Coronary artery (tissue), 2 donors: ENCODE measurements at places on chromosomes 1 and 21.

GRCh38 chr1:100869996-100870395 lies 24.6 kb downstream of the EXTL2 start:
- DNase-seq = no peak

- no peak for DNase-seq
Observed at GRCh38 chr1:30713311-30713710, 10.1 kb downstream of the MATN1 start.

DNA sequence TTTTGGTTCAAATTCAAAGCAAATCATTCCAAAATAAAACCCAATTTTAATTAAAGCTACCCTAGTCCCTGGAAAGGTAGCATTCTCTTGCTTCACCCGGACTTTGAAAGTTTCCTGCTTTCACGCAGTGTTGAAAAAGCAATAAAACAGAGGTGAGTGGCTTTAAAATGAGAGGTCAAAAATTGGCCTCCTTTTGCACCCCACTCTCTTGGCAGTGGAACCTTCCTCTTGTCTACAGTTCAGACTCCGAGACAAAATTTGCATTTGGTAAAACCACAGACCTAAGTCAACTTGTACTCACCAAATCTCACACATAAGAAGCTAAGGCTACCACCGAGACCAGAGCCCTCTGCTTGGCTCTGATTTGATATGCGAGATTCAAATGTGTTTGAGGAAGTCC lies 252.7 kb downstream of the TTLL7 start:
- DNase-seq = no peak

DNA sequence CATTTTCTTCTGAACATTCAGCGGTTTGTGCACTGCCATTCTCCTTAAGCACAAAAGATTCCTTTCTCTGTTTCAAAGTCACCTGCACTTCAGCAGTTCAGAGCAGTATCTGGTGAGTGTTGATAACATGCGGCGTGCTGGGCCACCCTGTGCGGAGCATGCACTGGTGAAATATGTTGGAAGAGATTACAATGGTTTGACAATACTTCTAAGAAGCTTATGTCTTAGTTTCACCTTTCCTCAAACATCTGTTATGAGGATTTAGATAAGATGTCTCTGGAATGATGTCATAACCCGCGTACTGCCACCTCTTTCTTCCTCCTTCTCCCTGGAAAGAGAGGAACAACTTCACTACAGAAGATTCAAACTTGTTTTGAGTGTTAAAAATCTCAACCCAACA lies 650.3 kb downstream of the AJAP1 start:
- DNase-seq = no peak

GRCh38 chr1:166391279-166392066 lies 224.7 kb upstream of the FAM78B start:
- DNase-seq = no peak

GRCh38 chr1:177442584-177442983 lies 271.8 kb downstream of the BRINP2 start:
- DNase-seq = no peak

- no peak for DNase-seq
Observed at GRCh38 chr1:81374481-81374880, 426.3 kb upstream of the ADGRL2 start.
